CD14-positive monocyte (primary cell): ENCODE measurements at places on chromosomes 4 and X.

- DNase-seq, result no peak
Observed at GRCh38 chrX:57587607-57588006, 4.2 kb upstream of the ZXDB start.

GRCh38 chr4:121408-122084, 2.8 kb upstream of the ZNF718 start:
- peak; percentile 22 for DNase-seq

DNA sequence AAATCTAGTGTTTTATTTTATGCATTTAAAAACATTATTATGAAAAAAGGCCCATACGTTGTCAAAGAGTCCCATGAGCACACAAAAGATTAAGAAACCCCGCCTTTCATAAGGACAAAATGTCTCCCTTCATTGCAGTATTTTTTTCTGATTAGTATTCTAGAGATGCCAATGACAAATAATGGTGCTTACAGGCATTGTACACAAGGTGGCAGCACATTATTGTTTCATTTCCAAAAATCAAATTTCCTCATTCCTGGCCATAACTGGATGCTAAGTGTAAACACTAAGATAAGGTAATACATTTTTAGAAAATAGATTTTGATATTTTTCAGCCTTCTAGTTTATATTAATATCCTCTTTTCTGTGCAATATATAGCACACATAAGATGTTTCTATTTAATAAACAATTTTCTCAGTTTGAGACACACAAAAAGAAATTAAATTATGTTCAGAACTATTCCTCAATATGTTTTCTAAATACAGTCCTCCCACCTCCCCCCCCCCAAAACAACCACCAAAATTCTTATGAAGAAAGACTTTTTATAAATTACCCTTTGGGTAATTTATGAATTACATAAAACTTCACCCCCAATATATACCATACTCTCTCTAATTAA, 47.7 kb downstream of the TIGD2 start:
- peak; percentile 46 for DNase-seq

DNA sequence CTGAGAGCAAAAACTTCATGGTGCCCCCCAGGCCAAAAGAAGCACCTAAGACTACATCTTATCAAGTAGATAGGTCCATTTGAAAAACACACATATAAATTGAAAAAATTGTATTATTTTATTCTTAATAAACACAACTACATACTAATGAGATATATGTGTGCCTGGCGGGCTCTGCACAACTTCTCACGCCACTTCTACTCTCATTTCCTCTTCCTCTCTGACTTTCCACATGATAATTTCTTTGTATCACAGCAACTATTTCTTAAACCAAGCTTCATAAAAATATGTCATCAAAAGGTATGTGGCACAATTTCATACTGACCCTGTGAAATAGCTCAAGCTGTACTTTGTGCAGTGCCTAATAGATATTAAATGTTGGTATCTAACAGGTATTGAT, 10.7 kb upstream of the NPY2R start:
- no peak for DNase-seq

- DNase-seq, result no peak
Observed at GRCh38 chr4:6509587-6509986, 37.2 kb upstream of the PPP2R2C start.

- DNase-seq, result no peak
Observed at GRCh38 chr4:74623041-74623440, 171.3 kb downstream of the BTC start.

DNA sequence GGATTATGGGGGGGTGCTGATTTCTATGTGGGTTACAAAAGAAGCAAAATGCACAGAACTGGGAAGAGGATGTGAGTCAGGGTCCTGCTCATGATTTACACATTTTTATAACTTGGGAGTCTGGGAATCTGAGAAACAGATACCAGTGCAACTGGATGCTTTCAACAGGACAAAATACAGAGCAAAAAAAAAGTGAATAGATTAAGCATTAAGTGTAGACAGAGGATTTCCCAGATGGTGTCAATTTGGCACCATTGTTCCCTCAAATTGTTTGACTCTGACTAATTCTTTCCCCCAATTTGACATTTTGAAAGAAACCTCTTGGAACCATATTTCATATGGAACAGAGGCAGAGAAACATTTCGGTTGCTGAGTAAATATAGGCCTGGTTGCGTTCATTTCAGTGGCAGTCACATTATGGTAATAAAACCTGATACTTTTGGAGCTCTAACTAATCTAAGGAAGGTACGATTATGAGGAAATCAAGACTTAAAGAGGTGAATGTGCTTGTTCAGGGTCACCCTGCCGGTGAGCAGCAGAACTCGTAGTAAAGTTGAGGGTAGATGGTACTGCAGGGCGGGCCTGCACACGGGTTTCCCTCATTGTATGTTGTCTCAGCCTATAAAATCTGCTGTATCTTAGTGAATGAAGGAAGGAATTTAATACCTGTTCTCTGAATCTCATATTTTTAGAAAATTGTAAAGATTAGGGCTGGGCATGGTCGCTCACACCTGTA, 18.7 kb upstream of the CDKL5 start:
- no peak for DNase-seq

DNA sequence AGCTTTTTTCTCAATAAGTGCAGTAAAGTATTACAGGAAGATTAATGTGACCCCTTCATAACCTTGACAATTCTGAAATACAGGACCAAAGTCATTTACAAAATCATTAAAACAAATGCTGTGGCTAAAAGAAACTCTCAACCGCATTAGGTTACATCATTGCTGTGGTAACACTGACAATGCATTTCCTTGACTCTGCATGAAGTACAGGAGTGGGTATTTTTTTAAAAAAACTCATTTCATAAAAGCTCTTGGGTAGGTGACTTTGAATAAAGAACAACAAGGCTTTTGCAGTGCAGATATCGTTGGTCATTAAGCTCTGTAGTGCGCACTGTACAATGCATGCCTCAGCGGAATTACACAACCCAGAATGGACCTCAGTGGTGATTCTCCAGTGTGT, 23.4 kb upstream of the XK start:
- DNase-seq, result no peak

DNA sequence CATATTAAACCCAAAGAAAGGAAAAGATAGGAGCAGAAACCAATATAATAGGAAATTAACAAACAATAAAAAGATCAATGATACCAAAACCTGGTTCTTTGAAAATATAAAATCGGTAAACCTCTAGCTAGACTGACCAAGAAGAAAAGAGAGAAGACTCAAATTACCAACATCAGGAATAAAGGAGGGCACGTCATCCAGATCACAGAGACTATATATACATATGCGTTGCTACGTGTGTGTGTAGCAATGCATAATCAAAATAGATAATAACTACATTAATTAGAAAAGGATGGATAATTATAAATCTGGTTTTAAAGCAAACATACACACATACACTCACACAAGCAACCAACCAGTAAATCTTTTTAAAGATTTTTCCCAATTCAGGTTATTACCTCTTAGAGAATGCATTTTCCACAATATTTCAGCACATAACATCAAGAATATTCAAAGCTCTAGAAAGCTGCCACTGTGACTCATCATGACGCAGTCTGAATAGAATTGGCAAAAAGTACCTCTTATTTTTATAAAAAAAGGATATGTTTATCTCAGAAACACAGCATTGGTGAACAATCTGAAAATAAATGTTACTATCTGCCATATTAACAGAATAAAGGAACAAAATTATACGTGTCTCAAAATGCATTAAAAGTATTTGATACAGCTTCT, 41.4 kb upstream of the USP9X start:
- no peak for DNase-seq

- DNase-seq, result no peak
Observed at GRCh38 chr4:159048166-159048886, 54.6 kb upstream of the RAPGEF2 start.

DNA sequence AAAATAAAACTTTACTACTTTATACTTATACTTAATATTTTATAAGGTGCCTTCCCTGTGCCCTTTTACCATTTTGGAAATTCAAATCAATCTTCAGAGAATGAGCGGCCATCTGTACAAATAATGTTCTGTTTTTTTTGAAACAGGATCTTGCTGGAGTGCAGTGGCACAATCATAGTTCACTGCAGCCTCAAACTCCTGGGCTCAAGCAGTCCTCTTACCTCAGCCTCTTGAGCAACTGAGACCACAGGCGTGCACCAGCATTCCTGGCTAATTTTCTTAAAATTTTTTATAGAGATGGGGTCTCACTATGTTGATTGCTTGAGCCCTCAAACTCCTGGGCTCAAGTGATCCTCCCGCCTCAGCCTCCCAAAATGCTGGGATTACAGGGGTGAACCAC, 53.5 kb downstream of the FAM114A1 start:
- DNase-seq, result no peak

GRCh38 chr4:18021470-18021719, 160 bp downstream of the LCORL start:
- DNase-seq, result no peak

DNA sequence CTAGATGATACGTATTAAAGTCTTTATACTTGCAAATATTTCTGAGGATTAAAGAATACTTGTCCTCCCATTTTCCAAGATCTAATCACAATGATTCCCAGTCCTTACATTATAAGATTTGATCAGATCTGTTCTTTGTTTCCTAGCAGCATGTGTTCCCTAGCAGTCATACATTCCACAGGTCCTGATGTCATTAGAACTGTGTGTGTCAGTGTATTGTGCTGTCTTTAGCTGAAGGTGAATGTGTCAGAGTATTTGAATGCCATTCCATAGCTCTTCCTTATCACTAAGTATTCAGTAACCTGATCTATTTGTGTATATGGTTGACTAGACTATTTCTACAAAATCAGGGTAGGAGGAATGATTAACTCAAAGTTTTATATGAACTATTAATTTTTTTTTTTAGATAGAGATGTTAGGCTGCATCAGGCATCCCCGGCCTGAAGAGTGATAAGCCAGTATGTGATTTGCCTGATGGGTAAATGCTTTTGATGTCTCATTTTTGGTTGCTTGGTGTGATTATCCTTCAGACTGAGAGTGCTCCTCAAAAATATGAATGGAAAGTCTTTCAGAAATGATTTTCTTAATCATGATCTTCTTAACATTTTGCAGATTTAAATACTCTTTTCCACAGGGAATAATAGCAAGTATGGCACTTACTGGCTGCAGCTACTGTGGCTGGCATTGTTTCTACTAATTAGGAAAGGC, 4.4 kb downstream of the ADGRL3 start:
- no peak for DNase-seq

DNA sequence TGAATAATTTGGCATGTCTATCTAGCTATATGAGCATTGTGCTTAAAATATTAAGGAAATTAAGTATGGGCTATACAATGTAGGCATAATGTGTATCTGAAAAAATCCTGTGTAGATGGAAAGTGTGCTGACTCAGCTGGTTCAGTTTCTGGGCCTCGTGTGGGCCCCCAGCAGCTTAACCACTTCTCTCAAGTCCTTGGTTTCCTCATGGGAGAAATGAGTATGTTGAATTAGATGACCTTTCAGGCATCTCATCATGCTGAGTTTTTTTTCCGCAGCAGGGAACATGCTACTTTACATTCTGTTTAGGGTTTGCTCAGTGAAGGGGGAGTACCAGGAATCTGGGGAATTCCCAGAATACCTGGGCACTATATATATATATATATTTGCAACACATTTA, 30.5 kb downstream of the RHOH start:
- DNase-seq, result peak; percentile 14

GRCh38 chrX:133290076-133290475, 71.9 kb upstream of the TFDP3 start:
- no peak for DNase-seq
